ENCODE measurements at places on chromosomes 12 and 14.
A peak's percentile ranks its signal among the peaks of the same experiment; 100 is the strongest.

- DNase-seq = no peak
Measured at GRCh38 chr12:559906-560455, 100.2 kb downstream of the B4GALNT3 start.

- DNase-seq = no peak
Measured at GRCh38 chr14:57382283-57382682, 8.1 kb upstream of the NAA30 start.

- no peak for DNase-seq
Measured at GRCh38 chr14:101131451-101131916, 228.0 kb upstream of the RTL1 start.

- no peak for DNase-seq
Measured at GRCh38 chr14:104224506-104225277, 86.3 kb downstream of the KIF26A start.

DNA sequence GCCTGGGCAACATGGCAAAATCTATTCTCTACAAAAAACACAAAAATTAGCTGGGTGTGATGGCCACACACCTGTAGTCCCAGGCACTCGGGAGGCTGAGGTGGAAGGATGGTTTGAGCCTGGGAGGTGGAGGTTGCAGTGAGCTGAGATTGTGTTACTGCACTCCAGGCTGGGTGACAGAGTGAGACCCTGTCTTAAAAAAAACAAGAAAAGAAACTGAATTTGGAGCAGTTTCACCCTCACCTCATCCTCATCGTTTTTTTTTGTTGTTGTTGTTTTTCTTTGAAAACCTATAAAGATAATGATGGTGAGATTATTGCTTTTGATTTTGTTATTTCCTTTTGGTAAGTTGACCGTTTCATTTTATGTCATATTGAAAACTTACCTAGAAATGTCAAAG lies 60.7 kb downstream of the SLC38A6 start:
- DNase-seq = no peak

GRCh38 chr14:103739793-103740501 lies 24.3 kb downstream of the ZFYVE21 start:
- no peak for DNase-seq

DNA sequence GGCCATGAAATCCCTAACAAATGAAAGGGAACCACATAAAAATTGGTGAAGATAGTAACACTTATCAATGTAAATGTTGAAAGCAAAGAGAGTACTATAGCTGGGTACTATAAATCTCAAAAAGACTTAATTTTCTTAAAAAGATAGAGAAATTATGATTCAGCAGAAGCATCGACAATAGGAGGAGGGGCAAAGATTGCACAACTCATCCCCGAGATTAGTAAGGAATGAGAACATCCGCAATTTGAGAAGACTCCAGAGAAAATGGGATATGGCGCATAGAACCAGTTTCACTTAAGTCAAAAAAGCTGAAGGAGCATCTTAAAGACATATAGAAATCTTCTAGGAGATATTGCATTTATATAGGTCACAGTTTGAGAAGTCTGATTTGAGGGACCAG lies 220.2 kb upstream of the SLC16A7 start:
- DNase-seq = no peak

- DNase-seq = no peak
Measured at GRCh38 chr14:104597576-104597975, 7.0 kb downstream of the TMEM179 start.

GRCh38 chr12:92696216-92696615 lies 6.6 kb upstream of the PLEKHG7 start:
- no peak for DNase-seq

- no peak for DNase-seq
Measured at GRCh38 chr12:71492604-71493003, 53.0 kb downstream of the LGR5 start.

DNA sequence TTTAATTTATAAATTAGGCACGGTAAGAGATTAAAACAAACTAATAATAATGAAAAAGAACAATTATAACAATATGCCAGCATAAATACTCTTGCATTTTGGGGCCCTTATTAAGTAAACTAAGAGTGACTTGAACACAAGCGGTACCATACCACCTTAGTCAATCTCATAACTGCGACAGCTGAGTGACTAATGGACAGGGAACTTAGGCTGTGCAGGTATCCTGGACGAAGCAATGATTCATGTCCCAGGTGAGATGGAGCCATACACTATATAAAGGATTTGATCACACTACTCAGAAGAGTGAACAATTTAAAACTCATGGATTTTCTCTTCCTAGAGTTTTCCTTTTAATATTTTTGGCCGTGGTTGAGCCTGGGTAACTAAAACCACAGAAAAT lies 4.3 kb downstream of the KLRC4 start:
- no peak for DNase-seq

DNA sequence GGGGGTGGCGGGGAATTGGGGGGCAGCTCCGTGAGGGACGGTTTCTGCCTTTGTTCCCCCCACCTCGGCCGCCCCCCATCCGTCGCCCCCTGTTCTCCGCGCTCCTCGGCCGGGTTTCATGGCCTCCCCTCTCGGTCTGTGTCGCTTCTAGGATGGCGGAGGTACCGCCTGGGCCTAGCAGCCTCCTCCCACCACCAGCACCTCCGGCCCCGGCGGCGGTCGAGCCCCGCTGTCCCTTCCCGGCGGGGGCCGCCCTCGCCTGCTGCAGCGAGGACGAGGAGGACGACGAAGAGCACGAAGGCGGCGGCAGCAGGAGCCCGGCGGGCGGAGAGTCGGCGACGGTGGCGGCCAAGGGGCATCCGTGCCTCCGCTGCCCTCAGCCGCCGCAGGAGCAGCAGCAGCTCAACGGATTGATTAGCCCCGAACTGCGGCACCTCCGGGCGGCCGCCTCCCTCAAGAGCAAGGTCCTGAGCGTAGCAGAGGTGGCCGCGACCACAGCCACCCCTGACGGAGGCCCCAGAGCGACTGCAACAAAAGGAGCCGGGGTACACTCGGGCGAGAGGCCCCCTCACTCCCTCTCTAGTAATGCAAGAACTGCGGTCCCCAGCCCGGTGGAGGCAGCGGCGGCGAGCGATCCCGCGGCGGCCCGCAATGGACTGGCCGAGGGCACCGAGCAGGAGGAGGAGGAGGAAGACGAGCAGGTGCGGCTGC lies 575 bp downstream of the NAA30 start:
- no peak for DNase-seq

GRCh38 chr12:116832353-116832752 lies 48.9 kb downstream of the HRK start:
- no peak for DNase-seq

DNA sequence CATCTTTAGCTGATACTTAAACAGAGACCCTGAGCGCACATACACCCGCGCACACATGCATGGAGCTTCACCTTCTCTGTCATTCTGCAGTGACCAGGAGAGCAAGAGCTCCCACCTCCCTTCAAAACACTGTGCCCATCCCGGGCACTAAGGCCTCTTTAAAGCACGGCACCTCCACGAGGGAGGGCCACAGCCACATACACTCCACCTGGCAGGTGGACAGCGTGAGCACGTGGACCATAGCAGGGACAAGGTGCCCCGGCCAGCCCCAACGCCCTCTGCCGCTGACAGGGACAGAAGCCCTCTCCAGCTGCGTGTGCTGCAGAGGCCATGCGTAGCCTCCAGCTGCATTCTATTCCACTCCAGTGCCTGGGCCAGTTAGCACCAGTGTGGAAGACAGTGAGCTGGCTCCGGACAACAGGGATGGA lies 5.4 kb downstream of the GAPDH start:
- no peak for DNase-seq

- peak; percentile 68 for DNase-seq
Measured at GRCh38 chr12:57487597-57488401, at the start of gene MARS1. MARS1 (plus strand) TSS chr12:57488068; CDS start chr12:57488091, 23 bp downstream.

GRCh38 chr14:32370714-32371113 lies 41.6 kb downstream of the AKAP6 start:
- DNase-seq = no peak

DNA sequence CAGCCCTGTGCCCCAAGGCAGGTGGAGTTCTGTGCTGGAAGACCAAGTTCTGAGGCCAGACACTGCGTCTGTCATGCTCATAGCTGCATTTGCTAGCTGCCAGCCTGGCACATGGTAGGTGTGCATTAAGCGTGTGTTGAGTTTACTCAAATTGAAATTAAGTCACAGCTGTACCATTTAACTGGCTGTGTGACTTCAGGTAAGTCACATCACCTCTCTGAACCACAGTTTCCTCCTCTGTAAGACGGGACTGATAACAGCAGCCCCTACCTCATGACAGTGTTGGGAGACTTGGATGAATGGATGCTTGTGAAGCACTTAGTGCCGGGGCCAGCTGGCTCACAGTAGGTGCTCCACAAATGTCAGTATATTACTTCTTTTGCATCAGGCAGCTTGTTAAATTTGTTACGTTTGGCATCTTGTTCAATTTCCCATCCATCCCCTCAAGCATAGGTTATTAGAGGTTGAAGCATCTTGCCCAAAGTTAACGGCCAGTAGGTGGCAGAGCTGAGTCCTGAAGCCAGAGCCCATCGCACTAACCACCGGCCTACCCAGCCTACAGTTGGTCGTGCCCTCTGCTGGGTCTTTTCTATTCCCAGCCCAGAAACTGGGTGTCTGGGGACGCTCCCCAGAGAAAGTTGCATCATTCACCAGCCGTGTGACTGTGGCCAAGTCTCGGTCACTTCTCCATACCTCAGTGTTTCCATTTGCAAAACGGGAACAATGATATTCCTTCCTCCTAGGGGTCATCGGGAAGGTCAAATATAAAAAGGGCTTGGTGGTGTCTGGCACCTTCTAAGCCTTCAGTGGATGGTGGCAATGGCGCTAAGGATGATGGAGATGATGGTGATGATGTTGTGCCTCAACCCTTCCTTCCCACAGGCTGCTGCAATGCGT lies 4.5 kb downstream of the DAO start:
- DNase-seq = peak; percentile 17

DNA sequence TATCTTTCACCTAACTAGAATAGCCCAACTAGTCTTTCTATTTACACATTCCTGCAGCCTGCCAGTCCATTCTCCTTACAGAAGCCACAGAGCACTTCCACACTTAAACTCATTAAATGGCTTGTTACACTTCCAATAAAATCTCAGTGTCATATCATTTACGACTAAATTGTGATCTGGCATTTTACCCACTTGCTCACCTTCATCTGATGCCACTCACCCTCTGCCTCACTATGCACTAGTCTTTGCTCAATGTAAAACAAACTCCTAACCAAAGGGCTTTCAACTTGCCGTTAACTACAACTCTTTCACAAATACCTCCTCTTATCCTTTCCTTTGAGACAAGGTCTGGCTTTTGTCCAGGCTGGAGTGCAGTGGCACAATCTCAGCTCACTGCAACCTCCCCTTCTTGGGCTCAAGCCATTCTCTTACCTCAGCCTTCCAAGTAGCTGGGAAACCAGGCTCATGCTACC lies 24.1 kb downstream of the YAF2 start:
- no peak for DNase-seq

DNA sequence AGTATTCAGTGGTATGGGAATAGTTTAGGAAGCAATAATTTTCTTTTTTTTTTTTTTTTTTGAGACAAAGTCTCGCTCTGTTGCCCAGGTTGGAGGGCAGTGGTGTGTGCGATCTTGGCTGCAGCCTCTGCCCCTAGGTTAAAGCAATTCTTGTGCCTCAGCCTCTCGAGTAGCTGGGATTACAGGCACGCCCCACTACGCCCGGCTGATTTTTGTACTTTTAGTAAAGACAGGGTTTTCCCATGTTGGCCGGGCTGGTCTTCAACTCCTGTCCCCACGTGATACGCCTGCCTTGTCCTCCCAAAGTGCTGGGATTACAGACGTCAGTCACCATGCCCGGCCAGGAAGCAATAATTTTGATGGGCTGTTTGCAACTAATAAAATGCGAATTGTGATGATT lies 62.1 kb downstream of the ATG14 start:
- no peak for DNase-seq

GRCh38 chr12:132375747-132376463 lies 46.5 kb upstream of the GALNT9 start:
- no peak for DNase-seq

DNA sequence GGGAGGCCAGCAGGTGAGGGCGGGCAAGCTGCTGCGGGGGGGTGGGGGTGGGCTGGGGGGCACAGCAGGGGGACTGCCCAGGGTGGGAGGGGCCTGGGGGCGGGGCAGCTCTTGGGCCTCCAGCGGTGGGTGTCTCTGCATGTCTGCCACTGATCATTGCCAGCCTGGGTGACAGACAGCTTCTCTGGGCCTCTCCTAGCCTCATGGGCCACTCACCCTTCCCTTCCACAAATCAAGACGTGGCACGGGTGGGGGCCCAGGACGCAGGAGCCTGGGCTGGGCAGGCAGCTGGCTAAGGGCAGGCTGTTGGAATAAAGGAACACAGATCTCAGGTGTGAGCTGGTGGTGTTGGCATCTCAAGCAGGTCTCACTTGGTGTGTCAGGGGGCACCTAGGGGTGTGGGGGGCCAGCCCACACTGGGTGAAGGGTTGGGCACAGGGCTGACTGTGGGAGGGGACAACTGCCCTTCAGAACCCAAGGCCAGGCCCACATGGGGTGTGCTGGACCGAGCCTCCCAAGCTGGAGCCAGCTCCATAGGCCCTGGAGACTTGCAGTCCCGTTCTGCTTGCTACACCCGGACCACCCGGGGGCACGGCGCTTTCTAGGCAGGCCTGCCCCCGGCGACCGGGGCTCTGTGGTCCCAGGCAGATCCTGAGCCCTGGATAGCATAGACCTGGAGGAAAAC lies 3.0 kb downstream of the TEDC1 start:
- no peak for DNase-seq

DNA sequence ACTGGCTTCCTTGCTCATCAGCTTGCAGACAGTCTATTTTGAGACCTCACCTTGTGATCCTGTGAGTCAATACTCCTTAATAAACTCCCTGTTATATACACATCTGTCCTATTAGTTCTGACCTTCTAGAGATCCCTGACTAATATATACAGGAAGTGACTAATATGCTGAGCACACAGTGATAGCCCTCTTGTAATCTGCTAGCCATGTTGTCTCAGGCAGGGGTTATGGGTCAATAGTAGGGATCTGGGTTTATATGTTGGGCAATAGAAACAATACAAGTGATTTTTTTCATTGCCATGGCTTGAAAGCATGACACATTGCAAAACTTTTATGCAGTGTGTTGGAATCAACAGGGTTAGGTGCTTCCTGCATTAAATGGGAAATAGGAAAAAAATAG lies 562.2 kb downstream of the GALC start:
- DNase-seq = no peak

DNA sequence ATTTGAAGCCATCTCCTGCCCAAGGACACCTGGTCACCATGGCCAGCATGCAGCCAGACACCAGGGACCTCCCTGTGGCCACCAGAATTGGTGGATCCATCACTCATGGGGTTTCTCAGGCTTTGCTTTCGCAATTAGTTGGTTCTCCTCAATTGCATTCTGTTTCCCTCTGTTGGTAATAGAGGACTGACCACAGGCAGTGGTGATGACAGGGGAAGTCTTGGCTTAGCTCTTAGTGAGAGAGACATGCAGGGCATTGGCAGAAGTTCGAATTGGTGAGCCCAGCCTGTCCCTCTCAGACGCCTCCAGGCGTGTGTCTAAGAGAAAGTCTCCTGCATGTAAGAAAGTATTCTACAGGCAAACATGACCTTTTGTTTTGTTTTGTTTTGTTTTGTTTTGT lies 21.3 kb downstream of the HCAR2 start:
- no peak for DNase-seq

DNA sequence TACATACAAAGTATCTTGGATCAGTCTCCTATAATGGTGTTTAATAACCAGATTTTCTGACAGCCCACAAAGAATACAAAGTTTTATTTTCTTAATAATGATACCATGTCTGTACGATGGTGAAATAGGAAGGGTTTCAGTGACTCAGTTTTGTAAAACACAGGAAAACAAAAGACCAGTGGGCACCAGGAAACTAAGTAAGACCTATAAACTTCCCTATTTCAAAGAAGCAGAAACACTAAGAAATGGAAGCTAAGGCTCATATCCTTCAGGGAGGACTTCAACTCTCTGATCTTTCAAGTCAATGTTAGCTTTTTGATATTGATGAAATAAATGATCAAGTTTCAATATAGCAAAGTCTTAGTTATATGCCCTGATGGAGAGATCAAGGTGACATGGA lies 196.0 kb downstream of the DUSP6 start:
- DNase-seq = no peak
